ENCODE measurements at places on chromosomes 16 and 17. TPM values are rescaled to one million over a fixed set of nuclear protein-coding genes. Genes with fewer than 3 reads are reported as not detected.

Gene NXN
- total RNA-seq = 122 TPM

GRCh38 chr16:75032655-75033054, 33.8 kb downstream of the ZNRF1 start:
- DNase-seq = no peak

Gene CDH1
- total RNA-seq = 1.4 TPM

DNA sequence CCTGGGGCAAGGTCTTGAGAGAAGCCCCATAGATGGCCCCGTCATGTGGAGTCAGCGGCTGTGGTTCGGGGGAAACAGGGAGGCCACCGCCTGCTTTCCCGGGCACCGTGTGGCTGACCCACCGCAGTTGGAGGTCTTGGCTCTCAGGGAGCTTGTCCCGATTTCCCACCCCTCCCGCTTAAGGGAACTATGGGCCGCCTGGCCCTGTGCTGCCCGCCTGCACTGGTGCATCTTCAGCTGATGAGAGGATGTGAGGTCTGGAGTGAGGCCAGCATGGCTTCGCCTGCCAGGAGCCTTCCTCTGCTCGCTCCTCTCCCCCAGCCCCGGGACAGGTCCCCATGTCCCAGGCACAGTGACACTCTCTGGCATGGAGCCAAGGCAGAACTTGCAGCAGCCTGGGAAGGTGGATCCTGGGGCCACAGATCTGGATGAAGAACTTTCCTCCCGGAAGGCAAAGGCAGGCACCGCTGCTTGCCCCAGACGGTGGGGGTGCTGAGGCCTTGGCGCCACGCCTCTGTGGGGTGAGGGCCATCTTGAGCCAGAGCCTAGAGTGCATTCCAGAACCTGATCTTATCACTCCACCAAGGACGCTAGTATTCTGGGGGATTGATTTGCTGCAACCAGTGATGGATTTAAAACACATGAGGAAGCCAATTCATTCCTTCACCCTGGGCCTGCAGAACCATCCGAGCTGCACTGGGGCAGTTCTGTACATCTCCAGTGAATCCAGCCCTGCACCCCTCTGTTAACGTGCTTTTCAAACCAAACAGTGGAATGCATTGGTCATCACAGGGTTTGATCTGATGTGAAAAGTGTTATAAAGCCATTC, 178.6 kb upstream of the TNRC6C start:
- DNase-seq = peak; percentile 26

Gene PNMT
- total RNA-seq = 27.2 TPM

Gene CCL11
- total RNA-seq = not detected

DNA sequence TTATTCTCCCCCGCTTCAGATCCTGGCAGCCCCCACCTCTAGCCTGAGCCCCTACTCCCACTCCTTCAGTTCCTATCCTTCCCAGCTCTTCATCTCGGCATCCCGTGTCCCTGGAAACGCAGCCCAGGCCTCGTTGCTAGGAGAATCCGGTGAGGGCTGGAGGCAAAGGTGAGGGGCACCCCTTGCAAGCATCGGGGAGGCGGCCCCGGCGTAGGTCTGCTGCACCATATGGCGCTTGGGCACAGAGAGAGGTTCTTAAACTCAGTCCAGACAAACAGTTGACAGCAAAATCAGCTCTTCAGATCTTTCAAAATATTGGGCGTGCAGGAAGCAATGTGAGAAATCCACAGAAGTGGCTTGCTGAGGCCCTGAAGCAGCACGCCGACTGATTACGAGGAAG, 15.0 kb downstream of the SLC38A8 start:
- DNase-seq = no peak

- DNase-seq = no peak
Measured at GRCh38 chr16:56094231-56094630, 97.1 kb upstream of the GNAO1 start.

GRCh38 chr16:17578981-17579874, 108.5 kb upstream of the XYLT1 start:
- DNase-seq = peak; percentile 84

GRCh38 chr16:82358606-82359221, 188.7 kb upstream of the MPHOSPH6 start:
- no peak for DNase-seq

- no peak for DNase-seq
Measured at GRCh38 chr17:20920815-20921199, 122.0 kb downstream of the USP22 start.

- no peak for DNase-seq
Measured at GRCh38 chr16:51877686-51878085, 669.3 kb downstream of the TOX3 start.

DNA sequence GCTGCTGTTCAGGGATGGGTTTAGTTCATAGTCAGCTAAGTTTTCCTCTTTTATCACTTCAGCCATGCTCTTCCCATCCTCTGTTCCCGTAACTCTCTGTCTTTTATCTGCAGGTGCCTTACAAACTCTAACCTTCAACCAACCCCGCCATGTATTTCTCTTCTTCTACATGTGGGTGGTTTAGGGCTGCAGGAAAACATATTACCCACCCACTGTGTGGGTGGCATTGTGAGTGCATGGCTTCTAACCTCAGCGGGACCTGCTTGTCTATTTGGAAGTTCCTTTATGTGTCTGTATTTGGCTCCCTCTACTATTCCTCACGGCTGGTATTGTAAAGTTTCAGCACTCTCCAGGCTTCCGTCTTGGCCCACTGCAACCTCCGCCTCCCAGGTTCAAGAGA, 39.0 kb upstream of the TANC2 start:
- no peak for DNase-seq

GRCh38 chr17:70168044-70168976, 1.0 kb upstream of the KCNJ2 start:
- peak; percentile 66 for DNase-seq

DNA sequence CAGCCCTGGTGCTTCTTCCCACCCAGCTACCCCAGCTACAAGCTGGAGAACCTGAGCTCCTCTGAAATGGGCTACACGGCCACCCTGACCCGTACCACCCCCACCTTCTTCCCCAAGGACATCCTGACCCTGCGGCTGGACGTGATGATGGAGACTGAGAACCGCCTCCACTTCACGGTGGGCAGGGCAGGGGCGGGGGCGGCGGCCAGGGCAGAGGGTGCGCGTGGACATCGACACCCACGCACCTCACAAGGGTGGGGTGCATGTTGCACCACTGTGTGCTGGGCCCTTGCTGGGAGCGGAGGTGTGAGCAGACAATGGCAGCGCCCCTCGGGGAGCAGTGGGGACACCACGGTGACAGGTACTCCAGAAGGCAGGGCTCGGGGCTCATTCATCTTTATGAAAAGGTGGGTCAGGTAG, 3.6 kb downstream of the GAA start:
- no peak for DNase-seq

DNA sequence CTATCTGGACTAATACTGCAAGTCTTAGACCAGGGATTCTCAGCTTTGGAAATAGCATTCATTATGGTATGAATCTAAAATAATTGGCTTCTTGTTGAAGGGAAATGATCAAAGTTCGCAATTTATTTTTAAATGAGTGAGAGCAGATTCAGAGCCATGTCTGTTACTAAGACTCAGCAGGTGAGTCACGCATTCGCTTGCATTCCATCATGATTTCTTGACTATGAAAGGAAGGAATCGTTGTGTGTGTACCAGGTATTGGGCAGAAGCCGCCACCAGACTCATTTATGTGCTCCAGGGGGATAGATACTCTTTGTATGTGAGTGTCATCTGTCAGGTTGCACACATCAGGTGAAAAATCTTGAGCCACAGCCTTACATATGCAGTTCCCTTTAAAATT, 10.8 kb downstream of the GSG1L2 start:
- no peak for DNase-seq

DNA sequence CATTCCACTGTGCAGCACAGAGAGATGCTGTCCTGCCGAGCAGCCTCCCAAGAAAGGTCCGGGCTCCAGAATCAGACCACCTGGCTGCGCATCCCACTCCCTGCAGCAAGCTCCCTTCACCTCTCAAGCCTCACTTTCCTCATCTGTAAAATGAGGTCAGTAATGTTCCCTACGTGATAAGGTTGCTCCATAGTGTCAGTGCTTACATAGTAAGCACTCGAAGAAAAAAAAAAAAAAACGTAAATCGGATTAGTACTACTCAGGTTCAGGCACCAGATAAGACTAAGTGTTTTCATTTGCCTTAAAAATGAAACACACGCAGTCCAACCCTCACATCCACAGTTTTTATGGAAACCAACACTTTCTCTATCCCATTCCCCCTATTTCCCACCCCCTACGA, 76.7 kb downstream of the CCT6B start:
- no peak for DNase-seq

Gene TBC1D3B
- 5.5 TPM for total RNA-seq

GRCh38 chr16:30553393-30553899, 4.7 kb downstream of the ZNF764 start:
- no peak for DNase-seq

Gene MYH13
- 0.09 TPM for total RNA-seq

DNA sequence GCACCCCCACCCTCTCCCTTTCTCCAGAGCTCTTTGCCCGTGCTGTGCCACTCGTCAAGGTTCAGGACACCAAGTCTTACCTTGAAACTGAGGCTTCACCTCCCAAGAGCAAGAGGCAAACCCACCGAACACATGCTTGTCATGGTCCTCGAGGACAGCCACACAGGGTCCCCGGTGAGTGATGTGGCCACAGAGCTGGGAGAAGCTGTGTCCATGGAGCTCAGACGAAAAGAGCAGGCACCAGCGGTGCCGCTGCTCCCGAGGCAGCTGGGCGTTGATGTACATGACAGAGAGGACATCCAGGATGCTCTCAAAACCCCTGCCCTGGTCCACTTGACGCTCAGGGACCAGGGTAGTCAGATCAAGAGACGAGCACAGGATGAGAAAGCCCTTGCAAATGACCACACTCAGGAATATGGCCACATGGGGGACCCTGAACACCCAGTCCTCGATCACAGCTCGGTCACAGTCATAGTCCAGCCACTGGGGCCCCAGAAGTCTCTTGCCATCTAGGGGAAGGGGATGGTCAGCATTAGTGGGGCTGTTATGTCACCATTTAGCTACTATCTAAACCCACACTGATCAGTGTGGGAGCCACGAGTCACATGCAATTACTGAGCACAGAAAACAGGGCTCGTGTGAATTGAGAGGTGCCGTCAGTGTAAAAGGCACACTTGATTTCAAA, 17.8 kb downstream of the MEAK7 start:
- no peak for DNase-seq

DNA sequence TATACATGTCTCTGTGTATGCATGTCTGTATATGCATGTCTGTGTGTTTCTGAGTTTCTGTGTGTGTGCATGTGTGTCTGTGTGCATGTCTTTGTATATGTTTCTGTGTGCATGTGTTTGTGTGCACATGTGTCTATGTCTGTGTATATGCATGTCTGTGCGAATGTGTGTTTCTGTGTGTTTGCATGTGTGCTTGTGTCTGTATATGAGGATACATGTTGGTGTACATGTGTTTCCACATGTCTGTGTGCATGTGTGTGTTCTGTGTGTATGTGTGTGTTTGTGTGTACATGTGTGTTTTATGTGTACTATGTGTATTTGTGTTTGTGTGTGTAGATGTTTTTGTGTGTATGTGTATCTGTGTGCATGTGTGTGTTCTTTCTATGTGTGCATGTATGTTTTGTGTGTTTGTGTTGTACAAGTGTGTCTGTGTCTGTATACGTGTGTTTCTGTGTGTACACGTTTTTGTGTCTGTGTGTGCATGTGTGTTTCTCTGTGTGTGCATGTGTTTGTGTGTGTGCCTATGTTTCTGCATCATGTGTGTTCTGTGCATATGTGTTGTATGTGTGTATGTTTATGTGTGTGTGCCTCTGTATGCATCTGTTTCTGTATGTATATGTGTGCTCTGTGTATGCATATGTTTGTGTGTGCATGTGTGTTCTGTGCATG, 8.9 kb upstream of the RAB37 start:
- no peak for DNase-seq

GRCh38 chr16:71185347-71185746, 45.2 kb downstream of the HYDIN start:
- peak; percentile 4 for DNase-seq

- peak; percentile 14 for DNase-seq
Measured at GRCh38 chr17:48262982-48263730, 155.6 kb downstream of the SNX11 start.

All from cardiac muscle cell (in vitro differentiated cells and primary cell).